ENCODE measurements at places on chromosomes 3 and 15.

DNA sequence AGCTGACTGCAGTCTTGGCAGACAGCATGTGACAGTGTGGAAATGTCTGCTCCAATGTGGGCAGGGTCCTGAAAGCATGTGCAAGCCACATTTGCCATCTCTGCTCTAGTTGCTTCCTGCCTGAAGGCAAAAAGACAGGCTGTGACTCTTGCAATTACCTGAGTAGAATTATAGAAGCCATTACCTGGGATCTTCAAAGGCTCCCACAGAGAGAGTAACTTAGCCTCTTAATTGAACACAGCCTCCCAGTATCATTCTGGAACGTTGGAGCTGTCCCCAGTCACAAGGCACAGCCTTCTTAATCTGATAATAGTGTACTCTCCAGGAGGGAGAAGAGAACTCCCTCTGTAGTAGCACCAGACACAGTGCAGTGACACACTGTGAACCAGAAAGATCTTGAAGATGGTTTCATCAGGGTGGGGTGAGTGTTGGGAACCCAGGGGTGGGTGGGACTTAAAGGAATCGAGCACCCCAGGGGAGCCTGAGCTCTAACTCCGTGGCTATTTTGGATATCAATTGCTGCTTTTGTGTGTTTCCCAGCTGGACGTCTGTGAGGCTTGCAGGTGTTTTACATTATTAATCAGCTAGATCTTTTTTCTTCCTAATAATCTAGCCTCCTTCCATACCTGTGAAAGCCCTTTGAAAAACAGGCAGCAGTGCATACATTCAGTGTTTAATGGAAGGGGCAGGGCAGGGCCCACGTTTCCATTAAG is 40.6 kb upstream of the GLCE start:
- no peak for DNase-seq

- no peak for DNase-seq
These were observed 32.3 kb downstream of the NOX5 start for GRCh38 chr15:69046781-69047180.

GRCh38 chr3:72043204-72044133 is 258.5 kb upstream of the PROK2 start:
- no peak for DNase-seq

- DNase-seq, result no peak
These were observed 109.6 kb upstream of the LMOD3 start for GRCh38 chr3:69231929-69232440.

DNA sequence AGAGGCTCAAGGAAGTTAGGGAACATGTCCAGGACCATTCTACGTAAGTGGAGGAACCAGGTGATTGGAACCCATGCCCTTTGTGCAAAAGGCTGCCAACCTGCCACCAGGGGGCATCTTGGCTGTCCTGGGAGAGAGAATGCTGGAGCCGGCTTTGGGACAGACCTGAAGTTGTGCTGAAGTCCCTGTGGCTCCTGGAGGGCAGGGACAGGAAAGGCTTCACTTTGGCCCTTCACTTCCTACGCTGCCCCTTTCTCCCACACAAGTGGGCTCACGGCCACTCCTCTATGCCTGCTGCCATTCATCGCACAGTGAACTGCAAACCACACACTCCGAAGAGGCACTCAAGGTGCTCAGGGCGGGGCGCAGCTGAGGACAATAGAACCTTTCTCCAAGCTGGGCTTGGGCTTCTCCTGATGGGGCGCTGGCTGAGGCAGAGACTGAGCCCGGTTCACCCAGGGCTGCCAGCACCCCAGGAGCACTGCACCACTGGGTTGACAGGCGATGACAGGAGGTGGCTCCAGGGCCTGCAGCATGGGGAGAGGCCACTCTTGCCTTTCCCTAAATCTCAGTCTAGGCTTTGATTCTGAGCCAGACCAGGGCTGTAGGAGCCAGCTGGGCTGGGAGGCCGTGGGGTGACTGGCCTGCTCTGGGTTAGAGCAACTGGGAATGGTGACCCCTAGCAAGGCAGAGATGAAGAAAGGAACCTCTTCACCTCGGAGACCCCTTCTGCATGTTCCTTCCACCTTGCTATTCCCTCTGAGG is 8.4 kb downstream of the SHF start:
- DNase-seq, result no peak

DNA sequence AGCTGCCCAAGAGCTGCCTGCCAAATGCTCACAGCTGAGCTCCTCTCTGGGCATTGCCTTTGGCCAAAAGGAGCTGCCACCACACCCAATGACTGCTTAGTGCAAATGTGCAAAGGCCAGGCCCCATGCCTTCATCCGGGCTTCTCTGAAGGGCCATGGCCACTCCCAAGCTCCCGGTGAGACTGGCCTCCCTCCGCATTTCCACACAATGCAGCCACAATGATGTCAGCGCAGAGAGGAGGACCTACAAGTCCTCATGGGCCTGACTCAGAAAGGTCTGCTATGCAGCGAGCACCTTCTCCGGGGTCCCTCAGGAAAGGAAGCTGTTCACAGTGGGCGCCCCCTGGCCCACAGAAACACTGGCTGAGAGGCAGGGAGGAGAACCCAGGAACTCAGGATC is 12.7 kb downstream of the OXTR start:
- no peak for DNase-seq

GRCh38 chr15:33218071-33218491 is 23.6 kb upstream of the FMN1 start:
- no peak for DNase-seq

GRCh38 chr15:77493324-77493907 is 72.7 kb downstream of the HMG20A start:
- DNase-seq, result no peak

DNA sequence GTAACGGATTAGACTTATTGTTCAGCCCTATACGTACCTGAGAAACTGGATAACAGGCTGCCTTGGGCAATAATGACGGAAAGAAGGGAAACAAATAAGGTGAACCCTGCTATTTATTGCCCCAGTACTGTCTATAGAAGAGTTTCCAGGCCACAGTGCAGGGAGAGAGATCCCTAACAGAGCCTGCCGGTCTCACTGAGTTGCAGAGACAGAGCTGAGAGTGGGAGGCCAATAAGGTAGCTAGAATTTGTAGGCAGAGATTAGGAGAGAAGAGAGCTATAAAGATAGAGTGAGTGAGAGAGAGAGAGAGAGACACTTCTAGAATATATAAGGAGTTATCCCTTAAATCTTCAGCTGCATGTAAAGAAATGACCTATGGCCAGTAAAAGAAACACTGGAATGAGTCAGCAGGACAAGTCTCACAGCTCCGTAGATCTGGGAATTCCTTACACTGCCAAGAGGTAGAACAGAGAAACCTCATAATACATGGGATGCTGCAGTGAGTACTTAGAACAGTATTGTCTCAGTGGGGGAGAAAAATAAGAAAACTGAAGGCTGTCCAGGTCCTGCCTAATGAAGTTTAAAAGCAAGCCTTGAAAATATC is 51.8 kb downstream of the ST3GAL6 start:
- no peak for DNase-seq

- DNase-seq, result no peak
These were observed 1331.4 kb downstream of the NSUN3 start for GRCh38 chr3:95394286-95394685.

GRCh38 chr15:54707805-54708752 is 488.7 kb downstream of the RSL24D1 start:
- DNase-seq, result no peak

- no peak for DNase-seq
These were observed 251.7 kb downstream of the GABRB3 start for GRCh38 chr15:26521130-26521529.

DNA sequence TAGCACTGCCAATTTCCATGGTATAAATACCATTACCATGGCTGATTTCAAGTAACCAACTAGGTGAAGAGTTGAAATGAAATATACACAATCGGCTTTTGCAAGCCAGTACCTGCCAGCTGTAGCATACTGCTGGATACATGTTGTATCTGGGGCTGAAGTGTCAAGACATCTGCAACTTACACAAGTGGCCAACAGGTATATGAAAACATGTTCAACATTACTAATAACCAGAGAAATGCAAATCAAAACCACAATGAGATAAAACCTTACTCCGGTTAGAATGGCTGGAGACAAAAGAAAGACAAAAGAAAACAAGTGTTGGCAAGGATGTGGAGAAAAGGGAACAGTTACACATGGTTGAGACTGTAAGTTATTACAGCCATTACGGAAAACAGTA is 11.6 kb downstream of the ATOSA start:
- DNase-seq, result no peak

DNA sequence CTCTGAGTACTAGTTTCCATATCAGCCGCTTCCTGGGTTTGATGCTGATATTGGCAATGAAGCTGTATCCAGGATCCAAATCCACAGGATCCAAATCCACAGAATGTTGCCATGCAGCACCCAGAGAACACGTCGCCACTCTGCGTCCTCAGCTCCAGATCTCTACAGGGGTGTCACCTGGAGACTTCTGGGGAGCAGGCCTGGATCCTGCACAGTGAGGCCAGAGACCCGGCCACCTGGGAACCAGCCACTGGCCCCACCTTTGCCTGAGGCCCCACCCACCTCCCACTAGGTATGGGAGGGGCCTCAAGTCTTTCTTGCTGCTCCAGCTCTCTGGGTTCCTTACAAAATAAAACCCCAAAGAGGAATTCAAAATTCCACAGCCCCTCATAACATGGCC is 123.9 kb downstream of the LRRK1 start:
- DNase-seq, result peak; percentile 7

DNA sequence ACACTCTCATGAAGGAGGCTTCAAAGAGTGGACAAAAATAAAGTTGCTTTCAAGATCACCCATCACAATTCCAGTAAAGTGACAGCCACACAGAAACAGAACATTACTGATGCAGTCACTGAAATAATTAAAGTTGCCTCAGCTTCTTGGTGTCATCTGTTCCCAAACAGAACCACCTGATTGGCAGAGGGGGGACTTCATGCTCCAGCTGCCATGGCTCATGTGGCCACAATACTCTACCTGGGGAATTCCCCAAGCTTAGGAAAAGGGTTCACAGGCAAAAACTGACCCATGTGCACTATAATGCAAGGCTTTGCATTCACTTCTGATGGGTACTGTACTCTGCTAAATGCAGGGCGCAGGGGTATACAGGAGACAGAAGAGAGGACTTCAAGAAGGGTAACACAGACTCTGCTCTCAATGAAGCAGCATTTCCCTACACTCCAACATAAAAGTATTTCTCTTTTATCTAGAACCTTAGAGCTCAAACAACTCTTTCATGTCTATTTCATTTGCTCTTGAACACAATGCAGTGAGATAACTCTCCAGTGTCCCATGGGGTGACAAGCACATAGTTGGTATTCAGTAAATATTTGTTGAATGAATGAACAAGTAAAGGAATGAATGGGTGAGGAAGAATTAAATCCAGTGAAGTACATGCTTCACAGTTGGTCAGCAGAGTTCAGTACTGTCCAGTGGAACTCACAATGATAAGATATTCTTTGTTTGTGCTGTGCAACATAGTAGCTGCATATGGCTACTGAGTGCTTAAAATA is 8.6 kb upstream of the CTNNB1 start:
- DNase-seq, result no peak

DNA sequence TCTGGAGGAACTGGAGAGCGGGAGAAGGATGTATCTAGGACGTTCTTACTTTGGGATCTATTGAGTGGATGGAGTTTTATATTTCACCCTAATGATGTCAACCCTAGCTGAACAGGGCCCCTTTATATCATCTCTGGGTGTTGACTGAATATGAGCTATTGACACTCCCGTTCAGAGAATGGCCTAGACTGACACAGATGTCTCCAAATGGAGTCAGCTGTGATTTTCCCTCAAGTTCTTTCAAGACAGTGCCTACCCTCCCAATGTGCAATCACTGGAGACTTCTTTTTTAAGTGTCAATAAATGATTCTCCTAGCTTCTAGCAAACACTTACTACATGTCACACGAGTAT is 63.8 kb downstream of the FRMD4B start:
- no peak for DNase-seq

- DNase-seq, result no peak
These were observed 117.0 kb downstream of the FOXP1 start for GRCh38 chr3:71466483-71466882.

DNA sequence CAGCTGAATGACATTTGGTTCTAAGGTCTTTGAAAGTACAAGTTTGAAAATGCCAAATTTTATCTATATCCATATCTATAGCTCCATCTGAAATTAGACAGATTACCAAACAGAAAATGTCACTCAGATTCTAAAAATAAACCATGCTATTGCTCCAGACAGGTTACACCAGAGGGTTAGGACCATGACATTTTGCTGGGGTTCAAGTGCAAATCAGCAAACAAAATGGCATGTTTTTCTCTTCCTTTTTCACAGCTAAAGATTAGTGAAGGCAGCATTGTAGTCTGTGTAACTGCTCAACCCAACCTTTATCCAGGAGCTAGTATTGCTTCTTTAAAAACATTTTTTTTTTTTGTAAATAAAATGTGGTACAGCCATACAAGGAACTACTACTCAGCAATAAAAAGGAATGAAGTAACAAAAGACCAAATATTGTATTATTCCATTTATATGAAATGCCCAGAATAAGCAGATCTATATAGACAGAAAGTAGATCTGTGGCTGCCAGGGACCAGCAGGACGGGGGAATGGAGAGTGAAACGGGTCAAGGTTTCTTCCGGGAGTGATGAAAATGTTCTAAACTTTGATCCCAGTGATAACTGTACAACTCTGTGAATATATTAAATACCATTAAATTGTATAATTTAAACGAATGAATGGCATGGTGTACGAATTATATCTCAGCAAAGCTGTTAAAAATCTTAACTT is 18.2 kb downstream of the VGLL4 start:
- DNase-seq, result no peak

DNA sequence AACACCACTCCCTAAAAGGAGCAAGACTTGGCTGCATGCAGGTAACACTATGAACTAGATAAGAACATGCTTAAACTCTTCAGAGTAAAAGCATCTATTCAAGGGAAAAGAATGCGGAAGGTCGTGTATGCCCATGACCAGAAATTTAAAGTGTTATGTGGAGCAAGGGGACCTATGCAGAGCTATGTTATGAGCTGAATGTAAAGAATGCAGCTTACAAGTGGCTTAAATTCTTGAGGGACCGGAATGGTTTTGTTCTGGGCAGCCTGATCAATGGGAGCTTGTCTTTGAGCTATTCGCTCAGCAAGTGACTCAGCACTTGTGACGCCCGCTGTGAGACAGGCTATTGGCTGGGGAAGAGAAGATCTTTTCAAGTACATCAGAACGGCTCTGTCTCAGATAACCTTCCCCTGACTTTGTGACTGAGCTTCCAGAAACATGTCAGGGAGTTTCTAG is 367.5 kb upstream of the THBS1 start:
- no peak for DNase-seq

DNA sequence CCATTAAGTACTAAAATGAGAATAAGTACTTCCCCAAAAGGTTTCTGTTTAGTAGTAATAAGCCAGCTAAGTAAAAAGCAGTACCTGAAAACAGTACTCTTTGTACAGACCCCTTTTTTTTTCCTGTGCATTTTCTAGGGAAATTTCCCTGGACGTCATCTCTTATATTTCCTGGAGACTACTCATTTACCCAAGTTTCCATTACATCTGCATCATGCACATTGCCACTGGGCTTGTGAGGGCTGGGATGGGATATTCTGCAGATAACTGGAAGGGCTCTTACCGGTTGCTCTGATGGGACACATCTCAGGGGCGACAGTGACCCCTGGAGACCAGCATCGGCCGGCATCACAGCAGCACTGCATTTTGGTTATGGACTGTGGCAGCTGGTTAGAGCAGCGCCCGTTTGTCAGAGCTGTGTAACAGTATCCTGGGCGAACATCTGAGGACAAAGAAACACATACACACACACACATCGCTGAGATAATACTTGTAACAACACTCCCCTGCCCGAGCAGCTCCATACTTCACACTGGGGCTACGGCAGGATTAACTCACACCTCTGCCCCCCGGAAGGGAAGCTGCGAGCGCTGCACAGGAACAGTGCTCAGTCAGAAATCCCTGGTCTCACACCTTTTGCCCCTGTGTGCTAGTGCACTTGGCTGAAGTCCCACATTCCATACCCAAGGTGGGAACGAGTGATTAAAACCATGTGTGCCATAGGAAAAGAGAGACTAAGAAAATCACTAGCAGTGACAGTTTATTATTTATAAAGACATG is 124.9 kb downstream of the FBN1 start:
- DNase-seq, result no peak
